ENCODE measurements at places on chromosomes 11 and 22. TPM values are rescaled to one million over a fixed set of nuclear protein-coding genes. Genes with fewer than 3 reads are reported as not detected.

DNA sequence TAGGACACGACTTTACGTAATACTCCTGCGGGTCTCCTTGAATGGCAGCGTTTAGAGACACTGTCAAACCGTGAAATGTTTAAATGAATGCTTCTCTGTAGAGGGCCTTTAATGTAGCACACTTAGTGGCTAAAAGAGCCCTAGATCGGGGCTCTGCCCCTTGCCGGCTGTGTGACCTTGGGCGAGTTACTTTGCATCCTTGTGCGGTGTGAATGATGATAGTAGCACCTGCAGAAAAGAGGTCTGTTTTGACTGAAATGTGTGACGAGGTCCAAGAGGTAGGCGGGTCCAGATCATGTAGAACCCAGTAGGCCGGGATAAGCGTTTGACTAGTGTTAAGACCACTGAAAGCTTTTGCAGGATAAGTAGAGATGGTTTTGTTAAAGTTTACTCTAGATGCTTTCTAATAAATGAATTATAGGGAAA, 866 bp downstream of the MED17 start:
- no peaks in the 10 kb centered on the region for H3K36me3 ChIP-seq
- peaks cover 34% of the 10 kb centered on the region for H3K4me1 ChIP-seq
- peak overlapping the region; percentile 99 for H3K4me3 ChIP-seq
- no peaks in the 10 kb centered on the region for H3K27me3 ChIP-seq
- H3K27ac ChIP-seq: peak overlapping the region; percentile 97
- no peak for DNase-seq

- peaks cover 53% of the 10 kb centered on the region for H3K4me1 ChIP-seq
- H3K27me3 ChIP-seq: no peaks in the 10 kb centered on the region
- H3K27ac ChIP-seq: no peak overlapping the region
- no peak overlapping the region for H3K4me3 ChIP-seq
- no peaks in the 10 kb centered on the region for H3K36me3 ChIP-seq
Observed at GRCh38 chr11:11463405-11463804, 110.4 kb upstream of the CSNK2A3 start.

DNA sequence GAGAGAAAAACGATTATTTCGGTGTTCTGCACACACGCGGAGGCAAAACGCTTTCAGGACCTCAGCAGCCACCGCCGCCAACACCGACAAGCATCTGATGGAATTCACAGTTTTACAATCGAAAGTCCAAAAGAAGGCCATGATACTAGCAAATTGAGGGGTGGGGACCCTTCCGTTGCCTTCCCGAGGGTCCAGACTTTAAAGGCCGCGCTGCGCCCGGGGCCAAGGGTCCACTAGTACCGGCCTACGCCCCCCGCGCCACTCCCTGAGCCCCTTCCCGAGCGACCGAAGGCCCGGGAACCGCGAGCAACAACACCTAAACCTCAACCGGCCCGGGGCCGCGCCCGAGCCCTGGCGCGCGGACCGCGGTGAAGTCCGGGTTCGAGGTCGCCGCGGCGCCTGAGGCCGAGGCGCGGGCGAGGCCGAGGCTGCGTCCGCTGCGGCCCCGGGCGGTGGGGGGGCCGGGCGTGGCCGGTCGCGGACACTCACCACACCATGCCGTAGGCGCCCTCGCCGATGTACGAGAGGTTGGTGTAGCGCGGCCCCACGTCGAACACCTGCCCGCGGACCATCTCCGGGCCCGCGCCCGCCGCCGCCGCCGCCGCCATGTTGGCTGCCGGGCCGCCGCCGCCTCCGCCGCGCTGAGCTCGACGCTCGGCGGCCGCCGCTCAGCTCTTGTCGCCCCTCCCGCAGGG, 465 bp downstream of the MAPK1 start:
- no peaks in the 10 kb centered on the region for H3K36me3 ChIP-seq
- peak overlapping the region; percentile 88 for H3K4me3 ChIP-seq
- no peak for DNase-seq
- peaks cover 53% of the 10 kb centered on the region for H3K4me1 ChIP-seq

DNA sequence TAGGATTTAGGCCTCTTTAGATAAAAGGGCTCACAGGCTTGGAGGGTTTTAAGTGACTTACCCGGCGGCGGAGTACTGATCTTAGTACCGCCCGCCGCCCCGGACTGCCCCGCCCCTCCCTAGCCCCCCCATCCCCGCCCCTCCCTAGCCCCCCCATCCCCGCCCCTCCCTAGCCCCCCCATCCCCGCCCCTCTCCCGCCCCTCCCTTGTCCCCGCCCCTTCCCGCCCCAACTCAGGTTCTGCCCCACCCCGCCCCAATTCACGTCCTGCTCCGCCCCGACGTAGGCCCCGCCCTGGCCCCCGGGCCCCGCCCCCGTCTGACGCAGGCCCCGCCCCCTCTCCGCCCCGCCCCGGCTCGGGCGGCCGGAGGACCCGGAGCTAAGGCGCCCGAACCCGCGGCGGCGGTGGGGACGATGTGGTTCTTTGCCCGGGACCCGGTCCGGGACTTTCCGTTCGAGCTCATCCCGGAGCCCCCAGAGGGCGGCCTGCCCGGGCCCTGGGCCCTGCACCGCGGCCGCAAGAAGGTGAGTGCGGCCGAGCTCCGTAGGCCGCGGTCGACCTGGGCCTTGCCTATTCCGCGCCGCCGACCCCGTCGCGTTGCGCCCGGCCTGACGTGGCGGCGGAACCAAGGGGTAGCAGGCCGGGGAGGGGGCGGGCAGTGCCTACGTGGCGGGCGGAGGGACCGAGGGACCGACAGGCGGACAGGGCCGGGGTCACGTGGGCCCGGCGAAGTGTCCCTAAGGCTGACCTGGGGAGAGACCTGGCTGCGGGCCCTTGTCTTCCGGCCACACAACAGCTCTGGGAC, at the start of gene SCYL1:
Gene SCYL1, plus strand, starts transcription at position 343 of the 805 bp plus-strand sequence. Its CDS starts 71 bp downstream, at position 414.
- peaks cover 29% of the 10 kb centered on the region for H3K4me1 ChIP-seq
- no peaks in the 10 kb centered on the region for H3K36me3 ChIP-seq
- peak within 1 kb of the TSS; percentile 100 for H3K4me3 ChIP-seq

TOMM22 gene
- total RNA-seq: 68.9 TPM

OR4D5 gene
- not detected for total RNA-seq

DNA sequence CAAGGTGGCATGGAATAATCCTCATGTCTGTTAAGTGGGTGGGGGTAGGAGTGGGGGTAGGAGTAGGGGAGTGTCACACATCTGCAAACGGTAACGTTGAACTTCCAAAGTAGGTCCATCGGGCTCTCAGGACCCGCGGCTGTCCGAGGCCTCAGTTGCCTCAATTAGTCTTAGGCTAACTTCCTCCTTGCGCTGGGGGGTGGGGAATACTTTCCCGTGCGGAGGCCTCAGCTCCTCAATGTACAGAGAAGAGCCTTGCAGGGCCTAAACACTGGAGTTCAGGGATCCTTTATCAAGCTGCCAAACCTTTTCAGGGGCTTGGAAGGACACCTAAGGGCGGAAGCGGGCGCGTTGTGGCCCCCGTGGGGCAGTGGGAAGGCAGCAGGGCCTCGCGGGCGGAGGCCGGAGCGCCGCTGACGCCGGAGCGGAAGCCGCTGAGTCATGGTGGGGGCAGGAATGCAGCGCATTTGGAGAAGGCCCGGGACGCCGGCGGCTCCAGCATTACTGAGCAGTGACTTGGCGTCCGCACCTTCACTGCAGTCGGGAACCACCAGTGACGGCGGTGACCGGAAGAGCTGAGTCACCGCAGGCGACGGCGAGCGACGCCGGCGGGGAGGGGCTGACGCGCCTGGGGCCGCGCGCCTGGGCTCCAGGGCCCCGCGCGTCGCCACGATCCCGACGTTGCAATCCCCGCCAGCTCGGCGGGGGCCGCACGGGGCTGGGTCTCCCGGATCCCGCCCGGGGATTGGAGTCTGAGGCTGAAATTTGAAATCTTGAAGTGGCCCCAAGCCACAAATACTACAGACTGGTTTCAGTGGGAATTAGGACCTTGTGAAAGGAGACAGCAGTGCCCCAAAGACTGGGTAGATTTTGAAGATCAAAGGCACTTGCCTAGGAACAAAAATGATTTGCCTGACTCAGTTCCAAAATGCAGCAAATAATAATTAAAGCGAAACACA, 20.2 kb upstream of the IPO7 start:
- H3K36me3 ChIP-seq: no peaks in the 10 kb centered on the region
- peak; percentile 95 for DNase-seq
- H3K27me3 ChIP-seq: no peaks in the 10 kb centered on the region
- peaks cover 16% of the 10 kb centered on the region for H3K4me1 ChIP-seq

ZP1 gene
- 0.25 TPM for total RNA-seq

LRRC55 gene
- not detected for total RNA-seq

DNA sequence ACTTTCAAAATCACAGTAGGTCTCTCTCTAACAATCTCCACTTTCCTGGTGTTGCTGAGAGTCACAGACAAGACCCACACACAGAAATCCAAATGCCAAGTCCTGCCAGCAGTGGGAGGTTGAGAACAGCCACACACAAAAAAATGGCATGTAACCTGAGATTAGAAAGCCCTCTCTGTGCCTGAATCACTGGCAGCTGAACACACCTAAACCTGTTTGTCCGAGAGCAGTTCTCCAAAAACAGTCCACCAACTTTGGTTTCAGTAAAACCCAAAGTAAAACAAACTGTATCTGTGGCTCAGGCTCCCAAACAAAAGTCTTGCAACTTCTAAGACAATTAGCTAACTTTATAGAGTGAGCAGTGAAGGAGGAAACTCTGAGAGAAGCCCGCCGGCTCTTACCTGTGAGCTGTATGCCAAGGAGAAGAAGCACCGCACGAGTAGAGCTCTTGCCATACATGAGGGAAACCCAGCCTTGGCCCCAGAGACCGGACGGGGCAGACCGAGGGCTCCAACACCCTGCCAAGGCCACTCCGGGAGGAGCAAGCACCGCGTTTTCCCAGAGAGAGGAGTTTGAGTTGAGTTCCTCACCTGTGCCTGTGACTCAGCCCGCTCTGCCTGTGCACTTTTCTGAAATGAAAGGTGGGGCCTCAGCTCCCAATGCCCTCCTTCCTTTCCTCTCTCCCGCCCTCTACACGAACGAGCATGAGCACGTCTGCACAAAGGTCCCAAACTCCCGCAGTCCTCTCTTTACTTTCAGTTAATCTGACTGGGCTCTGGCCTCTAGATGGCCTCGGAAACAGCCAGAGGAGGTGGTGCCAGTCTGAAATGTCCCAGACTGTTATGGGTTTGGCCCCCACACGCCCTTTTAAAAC, at the start of gene MPZL2:
Gene MPZL2, minus strand, starts transcription at position 603 of the 874 bp plus-strand sequence. Its CDS starts 144 bp downstream, at position 459.
- H3K27ac ChIP-seq: peak within 1 kb of the TSS; percentile 70
- peaks cover 6% of the 10 kb centered on the region for H3K27me3 ChIP-seq
- H3K4me3 ChIP-seq: peak within 1 kb of the TSS; percentile 31
- DNase-seq: no peak
- H3K4me1 ChIP-seq: peaks cover 27% of the 10 kb centered on the region
- peaks cover 9% of the 10 kb centered on the region for H3K36me3 ChIP-seq

GRCh38 chr11:35951680-35952079, 7.8 kb downstream of the LDLRAD3 start:
- no peak overlapping the region for H3K4me3 ChIP-seq
- DNase-seq: no peak
- H3K4me1 ChIP-seq: no peaks in the 10 kb centered on the region
- H3K27me3 ChIP-seq: no peaks in the 10 kb centered on the region
- H3K27ac ChIP-seq: no peak overlapping the region
- H3K36me3 ChIP-seq: no peaks in the 10 kb centered on the region

DNA sequence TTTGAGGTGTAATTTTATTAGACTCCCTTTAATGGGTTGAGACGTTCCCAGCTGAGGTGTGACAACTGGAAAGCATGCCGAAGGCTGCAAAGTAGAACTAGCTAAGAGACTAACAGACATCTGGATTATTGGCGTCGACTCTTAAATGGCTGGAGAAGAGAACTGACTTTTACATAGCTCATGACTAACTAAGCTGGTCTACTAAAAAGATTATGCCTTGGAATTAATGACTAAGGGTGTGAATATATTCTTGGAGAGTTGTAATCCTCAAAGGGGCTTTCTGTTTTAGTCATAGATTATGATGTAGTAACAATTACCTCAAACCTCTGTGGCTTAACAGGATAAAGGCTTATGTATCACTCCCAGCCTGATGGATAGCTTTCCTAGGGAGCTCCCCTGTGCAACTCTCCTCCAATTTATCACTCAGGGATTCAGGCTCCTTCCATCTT, 39.5 kb upstream of the SLC5A12 start:
- no peaks in the 10 kb centered on the region for H3K27me3 ChIP-seq
- no peaks in the 10 kb centered on the region for H3K4me1 ChIP-seq
- no peaks in the 10 kb centered on the region for H3K36me3 ChIP-seq
- no peak overlapping the region for H3K4me3 ChIP-seq
- no peak overlapping the region for H3K27ac ChIP-seq

NAALAD2 gene
- total RNA-seq: 0.61 TPM

OR10D3 gene
- total RNA-seq: not detected

GRCh38 chr11:4087551-4087950, 7.0 kb upstream of the RRM1 start:
- H3K27me3 ChIP-seq: no peaks in the 10 kb centered on the region
- no peaks in the 10 kb centered on the region for H3K4me1 ChIP-seq
- no peak for DNase-seq

USP2 gene
- total RNA-seq: 157 TPM

INS gene
- total RNA-seq: not detected

DNA sequence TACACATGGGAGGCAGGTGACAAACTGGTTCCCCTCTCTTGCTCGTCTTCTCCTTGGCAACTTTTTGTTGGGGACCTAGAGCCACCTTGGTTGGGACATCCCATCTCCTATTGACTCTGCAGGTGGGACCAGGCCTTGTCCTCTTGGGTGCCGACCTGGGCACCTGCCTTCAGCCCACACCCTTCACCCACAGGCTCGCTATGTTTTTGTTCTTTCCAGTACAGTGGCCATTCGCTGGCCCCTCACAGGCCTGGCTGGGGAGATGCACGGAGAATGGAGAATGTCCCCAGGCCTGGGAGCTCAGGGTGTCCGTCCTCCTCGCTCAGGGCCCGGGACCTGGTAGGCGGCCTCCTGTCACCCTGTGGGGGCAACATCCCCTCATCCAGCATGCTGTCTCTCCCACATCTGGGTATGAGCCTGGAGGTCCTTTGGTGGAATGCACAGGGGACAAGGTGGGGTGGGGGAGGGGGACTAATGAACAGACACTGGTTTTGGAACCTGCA, 14.9 kb upstream of the OMP start:
- H3K4me3 ChIP-seq: no peak overlapping the region
- H3K27ac ChIP-seq: no peak overlapping the region
- DNase-seq: no peak
- no peaks in the 10 kb centered on the region for H3K27me3 ChIP-seq
- no peaks in the 10 kb centered on the region for H3K36me3 ChIP-seq

ANO1 gene
- 10.2 TPM for total RNA-seq

DNA sequence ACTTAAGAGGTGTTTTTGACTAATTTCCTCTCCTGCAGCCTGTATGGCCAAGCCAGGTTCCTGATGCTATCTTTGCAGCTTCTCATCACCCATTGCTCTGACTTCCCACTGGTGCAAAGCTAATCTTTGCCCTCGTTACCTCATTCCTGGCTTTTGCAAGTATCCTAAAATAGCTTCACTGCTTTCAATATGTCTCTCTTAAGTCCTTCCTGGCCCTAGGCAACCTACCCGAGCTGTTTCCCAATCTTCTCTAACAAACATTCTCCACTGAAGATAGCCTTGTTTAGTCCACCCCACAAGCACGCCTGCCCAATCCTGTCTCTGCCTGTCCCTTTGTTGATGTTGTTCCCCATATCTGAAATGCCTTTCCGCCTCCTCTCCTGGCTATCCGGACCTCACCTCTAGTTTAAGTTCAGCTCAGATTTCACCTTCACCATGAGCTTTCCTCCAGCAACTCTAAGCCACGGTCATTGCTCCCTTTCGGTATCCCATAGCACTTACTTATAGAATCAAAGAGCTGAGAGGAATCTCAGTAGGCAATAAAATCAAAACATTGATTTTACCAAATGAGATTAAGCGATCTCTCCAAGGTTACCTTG, 30.1 kb upstream of the CECR2 start:
- no peaks in the 10 kb centered on the region for H3K4me1 ChIP-seq
- no peaks in the 10 kb centered on the region for H3K36me3 ChIP-seq
- peak; percentile 5 for DNase-seq
- H3K27ac ChIP-seq: peak overlapping the region; percentile 14
- no peaks in the 10 kb centered on the region for H3K27me3 ChIP-seq

TCN1 gene
- not detected for total RNA-seq

RTN4RL2 gene
- total RNA-seq: 0.76 TPM

GNAZ gene
- total RNA-seq: 2.2 TPM

MAJIN gene
- total RNA-seq: not detected
